ENCODE measurements at places on chromosomes 1 and 21.

- DNase-seq: no peak
Observed at GRCh38 chr1:12643079-12643478, 806 bp upstream of the AADACL4 start.

GRCh38 chr1:232620356-232620969 lies 9.5 kb downstream of the SIPA1L2 start:
- no peak for DNase-seq

- DNase-seq: peak; percentile 69
Observed at GRCh38 chr1:58432851-58433668, 113.5 kb downstream of the OMA1 start.

- DNase-seq: peak; percentile 6
Observed at GRCh38 chr1:174800216-174800851, 199.4 kb upstream of the CACYBP start.

GRCh38 chr1:27592931-27593677 lies 10.8 kb downstream of the AHDC1 start:
- DNase-seq: no peak

- no peak for DNase-seq
Observed at GRCh38 chr1:231731268-231731667, 104.7 kb downstream of the DISC1 start.

DNA sequence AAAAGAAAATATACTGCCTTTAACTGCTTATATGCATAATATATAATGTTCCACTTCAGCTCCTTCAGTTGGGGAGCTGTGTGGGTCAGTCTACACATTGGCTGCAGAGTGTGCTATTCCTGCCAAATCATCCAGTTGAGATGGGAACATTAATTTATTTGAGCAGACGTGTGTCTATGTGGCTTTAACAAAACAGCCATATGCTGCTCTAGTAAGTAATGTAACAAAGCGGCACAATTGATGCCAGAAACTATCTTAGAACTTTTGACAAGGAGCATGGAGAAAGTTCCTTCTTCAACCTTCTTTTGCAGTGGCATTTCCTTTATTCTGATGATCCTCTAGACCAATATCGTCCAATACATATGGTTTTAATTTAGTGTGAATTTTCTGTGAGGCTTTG lies 285.9 kb upstream of the C1orf87 start:
- DNase-seq: no peak

- no peak for DNase-seq
Observed at GRCh38 chr1:206524739-206525364, 17.5 kb downstream of the RASSF5 start.

DNA sequence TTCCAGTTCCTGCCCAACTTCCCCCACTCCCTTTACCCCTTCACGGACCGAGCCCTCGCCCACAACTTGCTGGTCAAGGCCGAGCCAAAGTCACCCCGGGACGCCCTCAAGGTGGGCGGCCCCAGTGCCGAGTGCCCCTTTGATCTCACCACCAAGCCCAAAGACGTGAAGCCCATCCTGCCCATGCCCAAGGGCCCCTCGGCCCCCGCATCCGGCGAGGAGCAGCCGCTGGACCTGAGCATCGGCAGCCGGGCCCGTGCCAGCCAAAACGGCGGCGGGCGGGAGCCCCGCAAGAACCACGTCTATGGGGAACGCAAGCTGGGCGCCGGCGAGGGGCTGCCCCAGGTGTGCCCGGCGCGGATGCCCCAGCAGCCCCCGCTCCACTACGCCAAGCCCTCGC lies 42.1 kb upstream of the ARHGEF16 start:
- no peak for DNase-seq

GRCh38 chr1:185008838-185009237 lies 34.5 kb upstream of the NIBAN1 start:
- DNase-seq: no peak

Data from neuronal stem cell (in vitro differentiated cells).